ENCODE measurements at places on chromosomes 2 and 18.

GRCh38 chr2:8538931-8539621, 142.8 kb upstream of the ID2 start:
- no peak for DNase-seq

DNA sequence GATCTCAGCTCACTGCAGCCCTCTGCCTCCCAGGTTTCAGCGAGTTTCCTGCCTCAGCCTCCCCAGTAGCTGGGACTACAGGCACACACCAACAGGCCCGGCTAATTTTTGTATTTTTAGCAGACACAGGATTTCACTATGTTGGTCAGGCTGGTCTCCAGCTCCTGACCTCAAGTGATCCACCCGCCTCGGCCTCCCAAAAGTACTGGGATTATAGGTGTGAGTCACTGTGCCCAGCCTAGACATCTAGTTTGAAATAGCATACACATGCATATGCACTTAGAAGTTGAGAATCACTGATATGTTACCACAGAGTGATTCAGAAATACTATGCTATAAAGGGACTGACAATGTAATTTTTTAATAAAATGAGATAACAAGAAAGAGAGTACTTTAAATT, 69.8 kb upstream of the CDKL4 start:
- DNase-seq: no peak

- DNase-seq: no peak
Measured at GRCh38 chr2:48750128-48750739, 5.3 kb downstream of the LHCGR start.

DNA sequence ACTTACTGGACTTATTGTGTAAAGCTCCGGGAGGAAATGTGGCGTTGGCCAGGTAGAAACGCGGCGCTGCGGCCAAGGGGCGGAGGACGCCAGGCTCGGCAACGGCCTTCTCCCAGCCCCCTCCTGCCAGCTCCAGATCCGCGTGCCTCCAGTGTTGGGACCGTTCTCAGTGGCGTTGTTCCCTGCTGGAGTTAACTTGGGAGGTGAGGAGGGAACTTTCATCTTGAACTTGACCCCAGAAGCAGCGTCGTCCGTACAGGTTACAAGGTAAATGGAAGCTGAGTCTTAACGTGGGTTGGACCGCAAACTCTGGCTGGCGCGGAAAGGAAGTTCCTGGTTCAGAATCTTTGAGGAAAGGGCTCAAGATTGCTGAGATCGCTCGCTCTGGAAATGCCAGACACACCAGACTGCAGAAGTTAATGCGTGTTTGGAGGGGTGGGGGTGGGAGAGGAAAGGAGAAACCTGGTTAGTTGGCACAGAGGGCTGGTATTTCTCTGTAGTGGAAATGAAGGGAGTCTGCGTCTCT, 1.3 kb downstream of the TANC1 start:
- DNase-seq: peak; percentile 57

DNA sequence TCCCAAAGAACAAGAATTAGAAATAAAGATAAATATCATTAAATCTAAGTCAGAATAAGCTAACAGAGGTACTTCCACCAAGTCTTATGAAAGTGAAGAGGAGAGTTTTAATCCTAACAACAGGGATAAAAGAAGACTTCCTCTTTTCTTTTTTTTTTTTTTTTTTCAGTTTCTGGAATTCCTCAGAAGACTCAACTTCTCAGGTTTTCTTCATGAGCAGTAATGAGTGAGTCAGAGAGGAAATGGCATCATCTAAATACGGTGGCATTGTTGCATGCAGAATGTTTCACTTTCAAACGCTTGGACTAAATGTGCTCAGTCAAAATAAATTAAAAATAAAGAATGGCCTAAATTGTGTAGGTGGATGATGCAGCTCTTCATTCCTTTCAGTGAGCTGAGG, 45.6 kb upstream of the ARHGAP15 start:
- DNase-seq: no peak

DNA sequence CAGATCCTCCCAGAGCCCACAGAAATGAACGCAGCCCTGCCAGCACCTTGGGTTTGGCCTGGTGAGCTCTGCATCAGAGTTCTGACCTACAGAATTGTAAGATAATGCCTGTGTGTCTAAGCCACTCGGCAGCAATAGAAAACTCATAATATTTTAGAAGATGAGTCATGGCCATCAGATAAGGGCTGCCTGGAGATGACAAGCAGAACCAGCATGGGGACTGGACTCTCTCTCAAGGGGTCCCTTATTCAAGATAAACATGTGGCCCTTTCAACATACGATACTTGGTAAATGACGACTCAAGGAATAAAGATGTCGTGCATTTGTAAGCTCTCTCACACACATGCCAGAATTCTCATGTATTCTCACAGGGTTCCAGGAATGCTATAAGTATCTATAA, 8.5 kb upstream of the AGAP1 start:
- no peak for DNase-seq

GRCh38 chr2:47867205-47867604, 39.1 kb downstream of the FBXO11 start:
- peak; percentile 44 for DNase-seq

GRCh38 chr18:74081966-74082741, 65.5 kb downstream of the FBXO15 start:
- DNase-seq: peak; percentile 94

GRCh38 chr2:201968476-201968875, 65.2 kb upstream of the FZD7 start:
- no peak for DNase-seq

- DNase-seq: no peak
Measured at GRCh38 chr2:131659168-131659572, 131.5 kb downstream of the CCDC74A start.
